Nephron progenitor cell (in vitro differentiated cells): ENCODE measurements at places on chromosomes 6 and 20.
A peak's percentile ranks its signal among the peaks of the same experiment; 100 is the strongest.

DNA sequence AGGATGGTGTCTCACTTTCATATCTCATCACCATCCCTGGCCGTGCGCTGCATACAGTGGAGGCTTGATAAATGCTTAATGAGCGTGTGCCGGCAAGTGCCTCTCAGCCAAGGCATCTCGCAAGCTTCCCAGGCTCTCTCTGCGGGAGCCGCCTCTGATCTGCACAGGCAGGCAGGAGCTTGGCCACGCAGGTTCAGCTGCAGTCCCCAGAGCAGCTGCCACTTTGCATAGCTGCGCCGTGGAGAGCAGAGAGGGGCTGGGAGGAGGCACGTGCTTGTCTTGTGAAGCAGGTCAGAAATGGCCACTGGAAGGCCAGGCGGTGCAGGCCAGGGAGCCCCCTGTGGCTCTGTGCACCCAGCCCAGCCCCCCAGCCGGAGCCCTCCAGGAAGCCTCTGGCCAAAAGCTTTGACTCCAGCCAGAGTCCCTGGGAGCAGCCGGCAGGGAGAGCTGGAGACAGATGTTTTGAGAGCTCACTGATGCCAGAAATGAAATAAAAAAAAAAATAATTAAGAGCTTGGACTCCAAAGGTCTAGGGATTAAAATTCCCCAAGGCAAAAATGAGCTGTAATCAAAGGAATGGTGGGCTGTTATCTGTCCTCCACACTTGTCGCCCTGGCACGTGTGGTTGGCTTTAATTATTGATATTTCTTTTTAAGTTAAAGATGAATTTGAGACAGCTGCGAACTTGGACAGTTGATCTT is 377.0 kb downstream of the CDH4 start:
- peak; percentile 40 for DNase-seq

DNA sequence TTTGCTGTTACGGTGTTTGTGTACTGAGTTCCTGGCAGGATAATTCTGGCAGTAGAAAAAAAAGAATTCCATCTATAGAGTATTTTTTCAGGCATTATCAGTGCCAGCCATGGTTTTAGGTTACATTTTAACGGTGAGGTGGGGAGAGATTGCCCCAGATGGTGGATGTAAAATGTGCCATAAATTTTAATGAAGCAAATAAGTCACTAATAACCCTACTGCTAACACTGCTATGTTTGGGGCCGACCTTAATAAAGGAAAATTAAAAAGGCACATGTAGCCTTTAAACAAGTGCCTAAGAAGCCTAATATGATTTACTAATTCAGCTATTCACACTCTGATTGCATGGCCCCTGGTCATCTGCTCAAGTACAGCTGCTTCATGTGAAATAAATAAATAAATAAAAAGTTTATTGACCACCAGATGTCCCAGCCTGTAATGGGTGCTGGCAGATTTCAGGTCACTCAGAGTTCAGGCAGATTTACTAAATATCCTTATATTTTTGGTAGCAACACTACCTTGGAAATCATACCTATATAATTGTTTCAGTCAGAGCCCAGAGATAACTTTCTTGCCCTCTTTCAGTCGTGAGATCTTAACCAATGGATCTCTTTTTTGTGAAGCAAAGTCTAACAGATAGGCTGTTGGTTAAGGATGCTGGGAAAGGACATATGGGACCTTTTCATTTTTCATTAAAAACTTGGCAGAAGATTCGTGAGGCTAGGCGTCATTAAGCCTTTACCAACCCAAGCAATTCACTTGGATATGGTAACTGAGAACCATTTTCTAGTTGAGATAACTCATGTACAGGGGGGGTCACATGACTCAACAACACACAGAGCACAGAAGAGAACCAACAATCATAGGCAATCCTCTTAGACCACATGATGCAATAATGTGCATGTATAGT is 495.0 kb upstream of the NRSN1 start:
- DNase-seq = no peak

DNA sequence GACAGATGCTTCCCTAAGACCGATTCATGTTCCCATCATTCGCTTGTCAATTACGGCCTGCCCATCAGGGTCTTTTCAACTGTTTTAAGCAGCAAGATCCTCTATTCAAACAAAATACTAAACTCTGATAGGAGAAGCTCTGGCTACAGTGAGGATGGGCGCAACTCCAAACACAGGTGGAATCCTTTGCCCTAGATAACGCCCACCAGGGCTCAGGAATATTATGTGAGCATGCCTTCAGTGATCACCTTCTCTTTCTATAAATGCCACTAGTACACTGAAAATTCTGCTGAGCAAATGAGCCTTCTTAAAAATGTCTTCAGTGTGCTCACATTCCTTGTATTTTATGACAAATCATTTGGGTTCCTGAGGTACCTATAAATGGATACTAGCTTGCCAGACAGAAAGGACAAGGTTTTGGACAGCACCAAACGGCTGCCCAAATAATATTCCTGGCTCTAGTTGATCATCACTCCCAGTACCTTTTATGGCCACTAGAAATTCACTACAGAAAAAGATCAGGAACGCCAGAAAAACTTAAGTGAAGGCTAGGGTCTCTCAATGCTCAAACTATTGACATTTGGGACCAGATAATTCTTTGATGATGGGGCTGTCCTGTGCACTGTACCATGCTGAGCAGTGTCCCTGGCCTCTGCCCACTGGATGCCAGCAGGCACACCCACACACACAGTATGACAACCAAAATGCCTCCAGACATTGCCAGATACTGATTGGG is 13.1 kb downstream of the ZNF217 start:
- no peak for DNase-seq

GRCh38 chr20:24678351-24679106 is 209.1 kb downstream of the SYNDIG1 start:
- DNase-seq = no peak

DNA sequence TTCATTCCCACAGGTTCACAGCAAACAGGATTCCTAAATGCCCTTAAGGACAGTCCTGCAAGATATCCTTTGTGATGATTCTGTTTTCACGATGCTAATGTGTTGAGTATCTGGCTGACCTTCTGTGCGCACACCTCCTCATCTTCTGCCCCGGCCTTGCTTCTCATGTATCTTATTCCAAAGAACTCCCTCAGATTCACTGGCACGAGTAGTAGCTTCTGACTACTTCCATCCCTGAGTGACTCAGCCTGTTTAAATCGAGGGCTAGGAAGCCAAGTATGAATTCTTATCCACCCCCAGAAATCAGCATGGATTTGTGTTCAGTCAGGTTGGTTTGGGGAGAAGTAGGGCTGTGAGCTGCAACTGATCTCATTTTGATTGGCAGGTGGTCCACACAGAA is 190.2 kb upstream of the SNX9 start:
- no peak for DNase-seq

DNA sequence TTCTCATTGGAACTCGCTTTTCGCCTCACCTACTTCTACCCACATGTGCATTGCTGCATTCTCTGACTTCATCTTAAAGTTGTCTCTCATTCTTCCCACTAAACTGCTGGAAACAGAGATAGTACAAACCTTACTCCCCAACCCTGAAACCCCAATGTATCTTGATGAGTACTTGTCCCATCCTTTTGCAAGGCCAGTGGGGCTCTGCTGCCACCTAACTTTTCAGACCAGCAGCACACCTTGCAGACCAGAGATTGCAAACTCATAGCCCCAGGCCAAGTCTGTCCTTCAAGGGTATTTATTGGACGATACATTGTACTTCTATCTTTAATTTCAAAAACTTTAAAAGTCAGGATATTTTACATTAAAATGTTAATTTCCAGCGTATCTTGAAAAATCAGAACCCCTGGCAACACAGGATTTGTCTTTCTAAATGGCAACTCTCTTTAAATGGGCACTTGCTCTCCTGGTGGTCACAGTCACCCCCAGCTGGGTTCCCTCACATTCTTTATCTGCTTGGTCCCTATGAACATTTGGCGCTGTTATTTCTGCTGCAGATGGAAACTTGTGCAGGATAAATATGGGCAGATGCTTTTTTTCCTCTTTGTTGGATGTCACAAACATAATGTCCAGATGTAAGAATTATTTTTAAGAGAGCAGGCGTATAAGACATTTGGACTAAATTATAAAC is 83.9 kb downstream of the SOD2 start:
- DNase-seq = peak; percentile 20

DNA sequence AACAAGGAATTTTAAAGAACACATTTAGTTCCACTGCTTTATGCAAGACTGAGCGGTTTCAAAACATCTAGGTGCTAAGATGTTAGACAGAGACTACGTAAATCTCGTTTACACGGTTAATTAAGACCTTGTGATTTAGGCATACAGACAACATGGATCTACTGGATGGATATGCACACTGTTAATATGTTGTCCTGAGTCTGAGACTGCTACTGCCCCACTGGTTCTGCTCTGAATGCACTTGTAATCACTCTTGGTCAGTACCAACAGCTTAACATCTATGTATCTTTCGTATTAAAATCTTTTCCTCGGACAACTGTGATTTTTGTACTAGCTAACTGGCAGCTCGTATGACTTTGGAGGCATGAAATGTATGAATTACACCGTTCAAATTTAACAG is 3.1 kb downstream of the MAN1A1 start:
- no peak for DNase-seq

GRCh38 chr20:11430652-11431051 is 487.0 kb upstream of the BTBD3 start:
- DNase-seq = no peak

- DNase-seq = no peak
Measured at GRCh38 chr6:134817448-134817847, 132.5 kb downstream of the ALDH8A1 start.

DNA sequence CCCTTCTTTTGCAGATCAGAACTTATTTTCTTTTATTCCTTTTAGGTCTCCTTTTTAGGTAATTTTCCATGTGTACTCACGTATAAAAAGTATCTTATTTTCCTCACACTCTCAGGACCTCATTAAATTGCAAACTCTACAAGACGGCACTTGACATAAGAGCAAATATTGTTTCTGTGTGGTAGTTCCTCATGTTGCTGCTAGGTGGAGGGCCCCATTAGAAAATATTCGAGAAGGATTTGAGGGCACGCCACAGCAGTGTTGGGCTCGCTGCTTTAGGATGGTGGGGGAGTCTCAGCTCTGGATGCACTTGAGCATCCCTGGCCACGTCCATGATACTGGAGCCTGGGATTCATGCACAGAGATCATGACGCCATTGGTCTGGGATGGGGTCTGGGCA is 64.9 kb upstream of the ZFP64 start:
- no peak for DNase-seq

DNA sequence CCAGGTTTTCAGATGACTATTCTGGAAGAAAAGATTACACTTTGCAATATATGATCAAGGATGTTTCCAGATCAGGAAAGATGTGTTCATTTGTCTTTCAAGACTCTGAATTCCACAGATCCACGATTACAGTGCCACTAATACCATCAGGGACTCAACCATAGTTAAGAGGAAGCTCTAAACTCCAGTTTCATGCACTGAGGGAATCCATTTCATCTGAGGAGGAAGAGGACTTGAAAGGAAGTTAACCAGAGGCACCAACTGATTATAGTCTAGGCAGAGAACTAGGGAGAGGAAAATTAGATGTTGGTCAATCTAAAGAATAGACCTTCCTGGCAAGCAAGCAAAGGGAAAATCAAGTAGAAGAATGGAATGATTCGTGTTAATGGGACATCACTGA is 218.3 kb upstream of the PRDM1 start:
- no peak for DNase-seq

GRCh38 chr6:151021896-151022295 is 156.4 kb downstream of the MTHFD1L start:
- DNase-seq = no peak

DNA sequence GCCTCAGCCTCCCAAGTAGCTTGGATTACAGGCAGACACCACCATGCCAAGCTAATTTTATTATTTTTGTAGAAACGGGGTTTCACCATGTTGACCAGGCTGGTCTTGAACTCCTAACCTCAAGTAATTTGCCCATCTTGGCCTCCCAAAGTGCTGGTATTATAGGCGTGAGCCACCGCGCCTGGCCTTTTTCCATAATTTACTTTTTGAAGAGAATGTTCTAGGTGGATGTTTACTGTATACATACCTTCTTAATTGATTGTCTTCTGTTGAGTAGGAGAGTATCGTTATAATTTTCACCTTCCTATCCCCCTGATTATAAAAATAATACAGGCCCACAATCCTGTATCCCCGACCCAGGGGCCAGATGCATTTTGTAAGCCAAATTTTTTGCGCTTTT is 174.4 kb downstream of the BCAS1 start:
- DNase-seq = no peak

GRCh38 chr6:20833881-20834515 is 299.7 kb downstream of the CDKAL1 start:
- no peak for DNase-seq

- no peak for DNase-seq
Measured at GRCh38 chr20:9635750-9636149, 121.4 kb downstream of the LAMP5 start.
